ENCODE measurements at places on chromosomes 6 and 20. TPM values are rescaled to one million over a fixed set of nuclear protein-coding genes. Genes with fewer than 3 reads are reported as not detected.

ULBP1 gene
- total RNA-seq = 0.16 TPM

SYNE1 gene
- 266 TPM for total RNA-seq

PRDM1 gene
- total RNA-seq = 5.0 TPM

DNA sequence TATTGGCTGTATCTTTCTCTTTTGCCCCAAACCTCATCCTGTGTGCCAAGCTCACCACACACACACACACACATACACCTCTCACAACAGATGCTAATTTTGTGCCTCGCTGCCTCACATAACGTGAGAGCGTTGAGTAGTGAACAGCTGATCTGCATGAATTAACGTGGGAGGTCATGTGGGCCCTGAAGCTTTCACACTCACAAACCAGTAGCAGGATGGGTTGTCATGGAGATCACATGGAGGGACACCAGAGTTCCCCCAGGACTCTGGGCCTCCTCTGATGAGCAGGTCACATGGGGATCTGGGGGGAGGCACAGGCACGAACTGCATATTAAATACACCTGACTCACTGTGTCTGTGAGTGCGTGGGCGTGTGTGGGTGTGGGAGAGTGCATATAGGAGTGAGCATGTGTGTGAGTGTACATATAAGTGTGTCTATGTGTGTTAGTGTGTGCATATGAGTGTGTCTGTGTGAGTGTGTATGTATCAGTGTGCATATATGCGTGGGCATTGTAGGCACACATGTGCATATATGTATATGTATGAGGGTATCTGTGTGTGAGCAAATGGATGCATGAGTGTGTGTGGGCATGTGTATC is 62.7 kb upstream of the SULF2 start:
- no peak for DNase-seq

- no peak for DNase-seq
Measured at GRCh38 chr6:158909938-158910337, 90.1 kb downstream of the RSPH3 start.
